ENCODE measurements at places on chromosomes 2 and 18.

GRCh38 chr2:68743531-68743930 lies 8.9 kb downstream of the ARHGAP25 start:
- no peak for DNase-seq

- peak; percentile 86 for DNase-seq
Observed at GRCh38 chr2:191666732-191667131, 11.2 kb upstream of the NABP1 start.

DNA sequence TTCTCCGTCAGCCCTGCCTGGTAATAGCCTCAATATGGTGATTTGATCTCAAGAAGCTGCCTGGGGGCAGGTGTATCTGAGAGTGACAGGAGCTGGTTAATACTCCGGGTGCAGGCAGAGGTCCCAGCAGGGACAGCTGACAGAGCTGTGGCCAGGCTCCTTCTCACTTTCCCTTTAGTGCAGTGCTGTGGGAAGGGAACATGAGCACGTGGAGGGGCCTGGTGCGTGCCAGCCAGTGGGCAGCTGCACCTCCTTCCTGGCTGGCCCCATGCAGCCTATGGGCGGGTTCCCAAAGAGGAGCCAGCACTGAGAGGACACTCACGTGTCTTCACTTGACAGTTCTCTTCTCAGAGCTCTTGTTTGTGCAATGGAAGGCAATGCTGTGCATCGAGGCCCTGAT lies 9.1 kb downstream of the CNNM4 start:
- DNase-seq: peak; percentile 82

GRCh38 chr2:82314836-82315472 lies 2010.4 kb upstream of the LRRTM1 start:
- no peak for DNase-seq

DNA sequence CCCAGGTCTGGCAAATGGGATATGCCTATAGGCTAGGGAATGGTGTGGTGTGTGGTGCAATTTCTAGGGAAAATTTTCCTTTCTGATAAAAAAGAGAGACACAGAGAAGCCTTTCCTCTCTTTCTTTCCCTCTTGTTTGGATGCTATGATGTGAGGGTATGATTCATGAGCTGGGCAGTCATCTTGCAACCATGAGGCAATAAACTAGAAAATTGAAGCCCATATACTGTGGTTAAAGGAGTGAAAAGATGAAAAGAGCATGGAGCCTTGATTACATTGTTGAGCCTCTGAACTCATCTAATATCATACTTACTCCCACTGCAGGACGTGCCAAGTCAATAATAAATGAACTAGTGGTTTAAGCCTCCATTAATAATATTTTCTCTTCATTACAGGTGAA lies 215.6 kb downstream of the HAUS1 start:
- DNase-seq: no peak

GRCh38 chr2:217517402-217517801 lies 485.4 kb downstream of the TNS1 start:
- DNase-seq: no peak
